ENCODE measurements at places on chromosomes 3 and 15.

GRCh38 chr3:53753518-53754183 lies 92.6 kb downstream of the CHDH start:
- DNase-seq, result no peak

DNA sequence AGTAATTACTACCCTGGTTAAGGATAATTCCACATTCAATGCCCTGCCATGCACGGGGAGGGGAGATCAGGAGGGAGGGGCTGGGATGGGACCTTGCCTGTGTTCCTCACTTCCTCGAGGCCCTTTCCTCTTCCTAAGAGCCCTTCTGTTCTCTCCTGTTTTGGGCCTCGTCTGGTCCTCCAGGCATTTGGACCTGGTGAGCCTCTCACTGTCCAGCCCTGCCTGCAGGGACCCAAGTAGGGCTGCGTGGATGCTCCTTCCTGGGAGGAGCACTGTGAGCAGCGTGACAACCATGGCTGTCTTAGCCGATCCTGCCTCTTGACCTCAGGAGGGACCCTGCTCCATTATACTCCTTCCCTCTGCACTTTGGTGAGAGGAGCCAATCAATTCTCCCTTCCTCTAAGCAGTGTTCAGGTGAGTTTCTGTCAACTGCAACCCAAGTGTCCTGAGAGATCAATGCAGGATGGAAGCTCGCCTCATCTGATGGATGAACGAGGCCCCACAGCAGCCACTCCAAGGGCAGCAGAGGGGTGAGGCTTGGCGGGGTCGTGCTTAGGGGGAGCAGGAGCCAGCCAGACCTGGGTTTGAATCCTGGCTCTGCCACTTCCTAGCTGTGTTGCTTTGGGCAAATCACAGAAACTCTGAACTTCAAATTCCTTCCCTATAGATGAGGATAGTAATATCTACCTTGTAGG lies 92.5 kb downstream of the IQSEC1 start:
- DNase-seq, result no peak

DNA sequence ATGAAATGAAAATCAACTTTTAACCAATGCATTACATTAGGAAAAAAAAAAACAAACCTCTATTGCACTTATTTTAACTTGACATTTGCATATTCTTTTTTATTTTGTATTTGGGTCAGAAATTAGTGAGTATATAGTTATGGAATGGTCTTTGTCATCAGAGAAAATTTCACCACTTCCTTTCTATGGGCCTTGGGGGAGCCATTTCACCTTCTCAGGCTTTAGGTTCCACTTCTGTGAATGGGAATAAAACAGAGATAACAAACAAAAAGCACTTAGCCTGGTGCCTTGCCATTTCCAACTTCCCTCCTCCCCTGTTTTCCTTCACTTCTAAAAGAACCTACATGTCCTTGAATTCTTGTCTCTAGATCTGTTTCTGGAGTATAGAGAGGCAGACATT lies 168.0 kb upstream of the STT3B start:
- DNase-seq, result no peak

DNA sequence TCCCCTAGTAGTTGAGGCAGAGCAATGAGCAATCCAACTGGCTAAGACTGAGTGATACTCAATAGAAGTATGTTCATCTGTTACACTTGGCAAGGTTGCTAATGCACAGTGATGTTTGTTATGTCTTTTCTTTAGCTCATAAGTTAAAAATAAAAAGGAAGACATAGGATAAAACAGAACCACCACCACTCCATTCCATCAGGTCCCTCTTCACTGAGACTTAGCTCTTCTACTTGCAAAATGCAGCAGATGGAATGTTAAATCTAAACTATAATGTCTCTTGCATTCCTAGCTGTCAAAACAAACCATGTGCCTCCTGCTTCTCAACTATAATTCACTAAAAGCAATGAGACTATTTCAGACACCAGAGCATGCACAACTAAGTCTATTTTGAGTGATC lies 265.6 kb upstream of the UBE2E2 start:
- no peak for DNase-seq

DNA sequence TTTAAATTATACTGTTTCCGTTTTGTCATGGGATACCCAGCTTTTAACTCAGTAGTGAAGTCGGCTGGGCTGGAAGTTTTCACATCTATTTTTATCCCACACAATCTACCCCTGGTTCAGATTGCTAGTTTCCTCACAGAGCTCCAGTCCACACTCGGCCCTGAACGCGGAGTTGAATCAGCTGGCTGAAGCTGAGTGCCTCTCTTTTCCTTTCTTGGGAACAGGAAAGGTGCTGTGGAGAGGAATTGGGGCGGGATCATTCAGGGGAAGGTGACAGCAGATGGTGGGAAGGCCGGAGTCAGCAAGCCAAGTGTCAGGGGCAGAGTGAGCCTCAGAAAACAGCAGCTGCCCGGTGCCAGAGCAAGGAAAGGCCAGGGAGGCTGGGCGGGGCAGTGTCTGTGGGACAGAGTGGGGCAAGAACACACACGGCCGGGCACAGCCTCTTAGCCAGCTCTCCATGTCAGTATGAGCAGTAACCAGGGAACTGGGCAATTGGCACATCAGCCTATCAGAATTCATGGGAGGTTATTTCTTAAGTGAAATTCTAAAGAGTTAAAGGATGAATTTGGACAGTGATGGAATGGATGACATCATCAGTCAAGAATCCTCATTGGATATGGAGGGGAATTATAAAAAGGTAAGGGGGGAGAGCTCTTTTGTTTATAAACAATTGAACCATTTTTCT lies 135.7 kb upstream of the IL12A start:
- no peak for DNase-seq

- no peak for DNase-seq
Observed at GRCh38 chr3:173652093-173652492, 254.5 kb downstream of the NLGN1 start.

DNA sequence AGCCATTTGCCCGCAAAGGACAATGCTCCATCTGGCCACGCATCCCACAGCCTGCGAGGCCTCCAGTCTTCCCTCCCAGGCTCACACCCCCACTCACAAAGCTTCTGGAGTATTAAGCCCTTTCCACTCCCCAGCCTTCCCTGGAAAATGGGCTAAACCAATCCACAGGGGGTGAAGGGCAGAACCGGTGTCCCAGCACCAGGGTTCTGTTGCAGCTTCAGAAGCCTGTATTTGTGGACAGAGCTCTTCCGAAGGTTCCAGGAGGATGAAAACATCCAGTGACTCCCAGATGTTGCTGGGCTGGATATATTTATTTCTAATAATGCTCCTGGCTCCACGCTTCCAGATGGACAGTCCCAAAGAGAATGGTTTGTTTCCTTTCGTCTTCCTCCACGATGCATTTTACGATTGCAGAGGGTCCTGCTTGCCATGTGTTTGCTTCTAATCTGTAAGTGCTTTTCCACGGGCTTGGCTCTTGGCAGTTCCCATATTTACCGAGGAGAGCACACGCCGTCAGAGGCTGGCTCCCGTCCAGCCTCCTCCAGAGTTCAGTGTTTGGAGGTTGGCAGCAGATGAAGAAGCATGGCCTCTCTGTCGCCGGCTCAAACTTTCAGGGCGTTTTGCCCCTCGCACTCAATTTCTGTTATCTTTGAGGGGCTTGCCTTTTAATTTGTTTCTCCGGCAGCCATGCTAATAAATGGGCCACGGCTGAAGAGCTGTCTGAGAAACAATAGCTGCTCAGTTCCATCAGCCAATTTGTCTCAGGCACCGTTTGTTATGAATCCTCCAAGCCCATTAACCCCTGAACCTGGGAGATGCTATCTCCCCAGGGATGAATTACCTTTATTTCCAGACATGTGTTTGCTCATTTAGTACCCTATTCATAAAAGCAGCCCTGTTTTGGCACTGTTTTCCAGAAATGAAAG lies 367.9 kb upstream of the PROK2 start:
- no peak for DNase-seq

GRCh38 chr3:177589041-177589650 lies 391.9 kb upstream of the TBL1XR1 start:
- no peak for DNase-seq

GRCh38 chr3:61077551-61077950 lies 173.7 kb downstream of the FHIT start:
- DNase-seq, result no peak

DNA sequence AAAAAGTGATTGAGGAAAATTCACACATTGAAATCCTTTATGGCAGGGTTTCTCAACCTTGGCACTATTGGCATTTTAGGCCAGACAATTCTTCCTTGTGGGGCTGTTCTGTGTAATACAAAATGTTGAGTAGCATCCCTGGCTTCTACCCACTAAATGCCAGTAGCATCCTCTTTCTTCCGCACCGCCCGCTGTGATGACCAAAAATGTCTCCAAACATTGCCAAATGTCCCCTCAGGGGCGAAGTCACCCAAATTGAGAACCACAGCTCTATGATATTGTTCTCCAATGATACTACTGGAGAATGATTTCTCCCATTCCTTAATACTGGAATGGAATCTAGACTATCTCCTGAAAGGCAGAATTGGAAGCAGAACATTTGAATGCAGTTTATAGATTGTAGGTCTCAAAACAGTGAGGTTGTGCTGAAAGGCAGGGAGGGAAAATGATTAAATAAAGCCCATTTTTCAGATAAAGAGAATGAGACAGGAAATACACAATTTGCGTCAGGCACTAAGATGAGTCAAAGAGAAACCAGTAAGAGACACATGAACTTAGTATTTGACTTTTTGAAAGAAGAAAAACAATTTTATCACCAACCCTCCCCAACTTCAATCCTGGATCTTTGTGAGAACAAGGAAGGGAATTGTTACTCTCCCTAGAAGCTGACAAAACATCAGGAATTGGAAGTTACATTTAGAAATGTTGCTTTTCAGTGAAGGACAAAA lies 101.6 kb upstream of the TNIK start:
- DNase-seq, result no peak

DNA sequence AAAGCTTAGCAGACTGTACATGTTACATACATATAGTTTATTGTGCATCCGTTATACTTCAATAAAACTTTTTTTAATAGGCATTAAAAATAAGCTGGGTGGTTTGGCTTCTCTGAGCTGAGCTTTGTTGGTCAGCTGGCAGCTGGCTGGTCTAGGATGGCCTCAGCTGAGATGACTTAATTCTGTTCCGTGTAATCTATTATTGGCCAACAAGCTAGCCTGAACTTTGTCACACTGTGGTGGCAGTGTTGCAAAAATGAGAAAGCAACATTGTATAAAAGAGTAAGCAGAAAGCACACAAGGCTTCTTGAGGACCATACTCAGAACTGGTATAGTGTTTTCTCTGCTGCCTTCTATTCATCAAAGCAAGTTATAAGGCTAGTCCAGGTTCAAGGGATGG lies 45.2 kb downstream of the CGGBP1 start:
- DNase-seq, result no peak

DNA sequence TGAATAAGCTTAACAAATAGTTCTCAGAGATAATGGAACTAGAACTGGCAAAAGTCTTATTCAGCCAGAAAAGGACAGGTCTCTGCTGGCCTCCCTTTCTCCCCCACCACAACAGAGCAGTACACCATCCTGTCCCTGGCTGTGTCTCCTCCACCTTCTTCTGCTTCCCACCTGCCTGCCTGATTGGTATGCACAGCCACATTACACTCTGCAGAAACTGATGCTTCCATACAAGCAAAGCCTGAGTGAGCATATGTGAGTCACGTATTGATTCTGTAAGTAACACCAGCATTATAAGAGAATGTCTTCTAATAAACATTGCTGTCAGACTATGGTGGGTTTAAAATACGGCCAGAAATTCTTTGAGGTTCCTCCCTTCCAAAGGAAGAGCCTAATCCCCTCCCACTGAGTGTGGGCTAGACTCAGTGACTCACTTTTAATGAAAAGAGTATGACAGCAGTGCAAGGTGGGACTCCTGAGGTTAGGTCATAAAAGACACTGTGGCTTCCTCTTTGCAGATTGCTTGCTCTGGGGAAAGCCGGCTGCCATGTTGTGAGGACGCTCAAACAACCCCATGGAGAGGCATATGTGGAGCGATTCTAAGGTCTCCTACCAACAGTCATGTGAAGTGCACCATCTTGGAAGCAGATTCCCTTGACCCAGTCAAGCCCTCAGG lies 44.4 kb downstream of the ANXA2 start:
- DNase-seq, result no peak

GRCh38 chr15:27694506-27695087 lies 404.5 kb downstream of the OCA2 start:
- DNase-seq, result no peak

DNA sequence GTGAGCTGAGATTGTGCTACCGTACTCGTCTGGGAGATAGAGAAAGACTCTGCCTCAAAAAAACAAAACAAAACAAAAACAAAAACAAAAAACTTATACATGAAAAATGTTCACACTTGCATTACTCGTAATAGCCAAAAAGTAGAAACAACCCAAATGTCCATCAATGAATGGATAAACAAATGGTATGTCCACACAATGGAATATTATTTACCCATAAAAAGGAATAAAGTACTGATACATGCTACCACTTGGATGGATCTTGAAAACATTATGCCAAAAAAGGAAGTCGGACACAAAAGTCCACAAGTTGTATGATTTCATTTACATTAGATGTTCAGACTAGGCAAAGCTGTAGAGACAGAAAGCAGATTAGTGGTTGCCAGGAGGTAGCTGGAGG lies 26.7 kb downstream of the PCYT1A start:
- DNase-seq, result no peak

GRCh38 chr15:69320977-69321554 lies 22.4 kb downstream of the PAQR5 start:
- no peak for DNase-seq

DNA sequence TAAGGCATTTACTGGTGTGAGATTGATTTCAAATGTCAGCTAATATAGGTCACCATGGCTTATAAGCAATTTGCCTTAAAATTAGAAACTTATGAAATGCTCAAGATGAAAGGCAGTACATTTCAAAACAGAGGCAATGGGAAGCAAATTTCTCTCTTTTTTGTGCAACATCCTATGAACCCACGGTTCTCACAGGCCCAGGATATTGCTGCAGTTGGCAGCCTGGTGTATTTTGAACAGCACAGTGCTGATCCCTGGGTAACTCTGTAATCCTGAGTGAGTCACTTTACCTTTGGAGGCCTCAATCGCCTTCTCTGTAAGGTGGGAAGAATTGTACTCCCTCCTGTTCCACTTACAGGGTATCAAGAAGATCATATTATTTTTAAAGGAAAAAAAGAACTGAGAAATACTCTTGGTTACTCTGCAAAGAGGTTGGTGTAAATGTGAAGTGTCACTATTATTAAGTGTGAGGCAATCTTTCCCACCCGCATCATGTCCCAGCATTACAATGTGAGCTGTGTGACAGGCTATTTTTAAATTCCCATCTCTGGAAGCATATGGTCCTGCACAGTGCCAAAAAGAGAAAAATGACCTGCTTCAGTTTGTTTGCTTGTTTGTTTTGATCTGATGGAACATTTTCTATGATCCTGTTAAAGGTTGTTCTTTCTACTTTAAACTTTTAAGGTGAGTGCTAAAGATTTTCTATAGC lies 190.1 kb upstream of the LPP start:
- DNase-seq, result no peak

DNA sequence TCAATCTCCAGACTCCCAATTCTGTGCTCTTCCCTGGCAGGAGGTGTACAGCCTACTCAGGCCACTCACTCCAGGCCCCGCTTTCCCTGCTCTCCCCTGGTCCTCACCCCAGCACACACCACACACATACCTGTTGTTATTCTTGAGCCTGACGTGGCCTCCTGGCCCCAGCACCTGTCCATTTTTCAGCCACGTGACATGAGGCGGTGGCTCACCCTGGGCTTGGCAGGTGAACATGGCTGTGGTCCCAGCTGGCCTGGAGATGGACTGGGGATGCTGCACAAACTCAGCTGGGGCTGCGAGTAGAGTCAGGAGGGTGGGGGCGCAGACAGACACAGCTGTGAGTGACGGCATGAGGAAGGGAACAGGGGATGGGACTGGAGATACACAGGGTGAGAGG lies 27.3 kb downstream of the RNU5B-1 start:
- DNase-seq, result no peak

GRCh38 chr3:135034291-135034768 lies 239.3 kb downstream of the EPHB1 start:
- DNase-seq, result no peak

- no peak for DNase-seq
Observed at GRCh38 chr3:184737063-184737462, 25.2 kb upstream of the MAGEF1 start.

Data from stimulated activated CD8-positive, alpha-beta memory T cell treated with anti-CD3 and anti-CD28 coated beads, Interleukin-15, amount 100 ng/mL, for 48 hours (primary cell).